ENCODE measurements at places on chromosomes 5 and 9. TPM values are rescaled to one million over a fixed set of nuclear protein-coding genes. Genes with fewer than 3 reads are reported as not detected.

The SPATA9 gene
- polyA plus RNA-seq: 2.4 TPM

- DNase-seq: no peak
These were observed 412.7 kb downstream of the PIK3R1 start for GRCh38 chr5:68628082-68628814.

DNA sequence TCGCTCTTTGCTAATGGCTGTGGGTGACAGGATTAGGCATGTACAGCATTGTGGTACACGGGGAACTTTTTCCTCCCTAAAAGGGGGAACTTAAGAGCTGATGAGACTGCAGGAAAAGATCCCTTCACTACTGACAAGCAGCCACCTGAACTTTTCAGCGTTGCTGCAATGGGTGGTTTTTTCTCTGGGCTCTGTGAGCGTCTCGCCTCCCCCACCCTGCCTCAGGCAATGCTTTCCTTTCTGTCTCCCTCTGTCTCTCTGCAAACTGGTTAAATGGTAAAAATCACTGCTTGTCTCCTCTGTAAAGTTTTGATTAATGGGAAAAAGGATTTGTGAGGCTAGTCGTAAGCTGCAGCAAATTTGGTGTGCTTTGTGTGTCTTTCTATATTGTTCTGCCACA, 20.3 kb downstream of the HSD17B3 start:
- DNase-seq: no peak

DNA sequence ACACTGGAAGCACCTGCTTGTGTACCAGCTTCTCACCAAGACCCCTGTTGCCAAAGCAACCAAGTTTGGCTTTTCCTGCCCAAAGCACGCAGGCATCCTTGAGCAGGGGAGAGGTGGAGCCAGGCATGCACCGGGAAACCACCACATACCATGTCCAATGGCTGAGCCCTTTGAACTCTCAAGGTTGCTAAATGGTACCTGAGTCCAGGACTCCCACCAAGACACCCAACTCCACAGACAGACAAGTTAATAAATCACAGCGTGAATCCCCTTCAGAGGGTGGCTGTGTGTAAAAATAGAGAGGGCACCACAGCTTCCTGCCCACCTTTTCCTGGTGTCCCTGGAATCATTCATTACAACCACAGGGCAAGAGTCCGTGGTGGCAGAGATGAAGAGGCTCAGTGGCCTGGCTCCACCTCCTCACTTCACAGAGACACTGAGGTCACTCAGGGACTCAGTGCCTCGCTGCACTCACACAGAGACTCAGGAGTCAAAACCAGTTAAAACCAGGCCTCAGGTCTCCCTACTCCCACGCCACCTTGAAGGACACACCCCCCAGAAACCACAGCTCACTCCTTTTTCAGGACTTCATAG, 143.7 kb downstream of the C5orf15 start:
- DNase-seq: no peak

- peak; percentile 72 for DNase-seq
These were observed 8.7 kb upstream of the SLC2A8 start for GRCh38 chr9:127388037-127388855.

Measured in left kidney (tissue), 8 donors.